ENCODE measurements at places on chromosomes 7 and 10. TPM values are rescaled to one million over a fixed set of nuclear protein-coding genes. Genes with fewer than 3 reads are reported as not detected.

DNA sequence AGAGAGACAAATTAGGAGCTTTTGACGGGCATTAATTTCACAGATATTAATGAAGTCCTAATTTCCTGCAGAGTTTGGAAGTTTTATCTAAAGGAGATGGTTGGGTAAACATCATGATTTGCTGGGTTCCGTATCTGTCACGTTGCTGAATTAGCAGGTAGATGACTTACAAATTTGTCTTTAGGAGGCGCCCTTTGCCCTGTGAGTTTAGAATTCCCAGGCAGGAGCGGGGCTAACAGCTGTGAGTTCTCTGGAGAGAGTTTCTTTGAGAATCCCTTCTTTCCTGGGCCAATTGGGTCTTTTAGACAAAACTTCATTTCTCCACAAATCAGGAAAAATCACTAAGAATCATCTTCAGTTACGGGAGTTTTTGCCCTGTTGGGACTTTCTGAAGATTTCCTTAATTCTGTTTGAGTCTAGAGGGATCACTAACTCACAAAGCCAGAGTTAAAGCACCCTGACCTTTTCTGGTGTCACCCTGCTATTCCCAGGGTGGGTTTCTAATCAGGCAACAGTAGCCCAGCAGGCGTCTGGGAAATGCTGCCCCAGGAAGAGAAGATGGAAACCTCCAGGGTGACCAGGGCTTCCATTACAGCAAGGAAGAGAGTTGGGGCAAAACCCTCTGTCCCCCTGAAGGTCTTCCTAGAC is 63.7 kb downstream of the PRKCQ start:
- no peak for DNase-seq
- no peaks in the 10 kb centered on the region for H3K27me3 ChIP-seq
- peaks cover 2% of the 10 kb centered on the region for H3K36me3 ChIP-seq
- no peak overlapping the region for H3K27ac ChIP-seq

DNA sequence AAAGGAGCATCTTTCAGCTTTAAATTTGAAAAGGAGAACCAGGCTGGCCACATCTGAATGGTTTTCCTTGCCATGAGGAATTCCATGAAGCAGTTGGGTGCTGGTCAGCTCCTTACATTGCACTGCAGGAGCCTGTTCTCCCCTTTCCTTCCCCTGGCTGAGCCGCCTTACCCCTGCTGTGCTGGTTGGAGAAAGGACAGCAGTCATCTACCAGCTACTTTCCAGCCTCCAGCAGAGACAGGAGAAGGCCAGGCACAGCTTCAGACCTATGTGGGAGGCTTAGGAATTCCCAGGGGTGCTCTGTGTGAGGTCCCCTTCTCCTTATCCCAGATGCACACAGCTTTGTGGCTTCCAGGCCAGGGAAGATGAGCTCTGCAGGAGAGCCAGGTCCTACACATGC is 4.7 kb downstream of the C10orf71 start:
- H3K36me3 ChIP-seq: no peaks in the 10 kb centered on the region
- DNase-seq: no peak
- peaks cover 8% of the 10 kb centered on the region for H3K27me3 ChIP-seq
- peaks cover 28% of the 10 kb centered on the region for H3K4me1 ChIP-seq

Gene EGFR
- 12.8 TPM for total RNA-seq

Gene PKD2L1
- total RNA-seq: 0.44 TPM

Gene KMT2E
- total RNA-seq: 126 TPM
